Thyroid gland (tissue), 4 donors: ENCODE measurements at places on chromosomes 16 and 17. TPM values are rescaled to one million over a fixed set of nuclear protein-coding genes. Genes with fewer than 3 reads are reported as not detected.

GRCh38 chr16:66515596-66516508 is 34.1 kb downstream of the TK2 start:
- DNase-seq = peak; percentile 45

- no peak for DNase-seq
Observed at GRCh38 chr17:51014129-51014528, 106.5 kb downstream of the SPAG9 start.

GRCh38 chr17:68509141-68510057 is 2.8 kb upstream of the PRKAR1A start:
- DNase-seq = peak; percentile 35

DNA sequence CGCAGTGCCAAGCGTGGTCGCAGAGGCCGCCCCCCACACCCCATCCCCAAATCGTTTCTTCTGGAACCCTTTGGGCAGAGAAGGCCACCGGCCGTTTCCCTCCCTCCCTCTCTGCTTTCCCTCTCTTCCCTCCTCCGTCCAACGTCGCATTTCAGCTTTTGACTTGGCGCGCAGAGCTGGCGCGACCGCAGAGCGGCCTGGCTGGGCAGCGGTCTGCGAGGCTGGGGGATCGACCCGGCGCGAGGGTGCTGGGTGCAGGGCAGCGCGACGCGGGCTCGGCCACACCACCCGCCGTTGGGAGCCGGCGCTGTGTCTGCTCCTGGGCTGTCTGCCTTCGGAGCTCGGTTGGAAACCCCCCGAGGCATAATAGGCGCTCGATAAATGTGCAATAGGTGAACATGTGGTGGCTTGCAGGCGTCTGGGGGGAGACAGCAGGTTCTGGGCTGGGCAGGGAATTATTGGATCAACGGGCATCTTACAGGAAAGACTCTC is 2.8 kb upstream of the NTN3 start:
- DNase-seq = no peak

GRCh38 chr17:49520386-49521087 is 25.4 kb downstream of the NGFR start:
- no peak for DNase-seq

DNA sequence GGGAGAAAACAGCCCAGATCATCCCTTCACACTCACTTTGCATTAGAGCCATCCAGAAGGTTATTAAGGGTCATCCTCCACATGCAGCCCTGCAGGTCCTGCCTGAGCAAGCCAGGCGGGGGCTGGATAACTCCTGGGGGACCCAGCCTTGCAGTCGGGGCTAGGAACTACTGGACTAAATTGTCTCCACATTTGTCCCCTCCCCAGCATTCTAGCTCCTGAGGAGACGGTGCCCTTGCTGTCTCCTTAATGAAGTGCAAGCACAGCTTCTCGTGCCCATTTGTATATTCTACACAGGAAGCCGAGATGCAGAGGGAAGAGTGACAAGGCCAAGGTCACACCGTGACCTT is 185.2 kb downstream of the C16orf95 start:
- no peak for DNase-seq

DPEP2 gene
- 0.22 TPM for total RNA-seq

CSH2 gene
- not detected for total RNA-seq

KRTAP4-9 gene
- not detected for total RNA-seq

AOC3 gene
- 4.2 TPM for total RNA-seq

UMOD gene
- not detected for total RNA-seq

WFDC1 gene
- 1.3 TPM for total RNA-seq

GLG1 gene
- total RNA-seq = 182 TPM

SCNN1B gene
- 13.0 TPM for total RNA-seq
